Gastrocnemius medialis (tissue), 4 donors: ENCODE measurements at places on chromosomes 5 and 9. TPM values are rescaled to one million over a fixed set of nuclear protein-coding genes. Genes with fewer than 3 reads are reported as not detected.
A peak's percentile ranks its signal among the peaks of the same experiment; 100 is the strongest.

Gene FRMD3
- total RNA-seq = 62.3 TPM

DNA sequence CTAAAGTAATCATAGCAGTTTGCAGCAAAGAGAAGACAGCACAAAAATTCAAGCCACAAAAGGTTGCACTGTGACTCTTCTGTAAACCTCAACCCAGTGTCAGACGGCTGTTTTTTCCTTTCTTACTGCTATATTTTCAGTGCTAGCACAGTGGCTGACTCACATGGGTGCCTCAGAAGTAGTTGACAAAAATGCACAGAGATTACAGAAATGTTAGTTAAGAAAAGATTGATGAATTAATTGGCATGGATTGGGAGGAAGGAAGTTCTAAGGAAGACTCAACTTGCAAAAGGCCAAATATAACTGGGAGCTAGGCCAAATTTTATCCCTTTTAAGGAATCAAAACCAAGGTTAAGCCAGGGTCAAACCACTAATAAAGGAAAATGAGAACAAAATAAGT lies 43.7 kb upstream of the ITGA1 start:
- DNase-seq = no peak

DNA sequence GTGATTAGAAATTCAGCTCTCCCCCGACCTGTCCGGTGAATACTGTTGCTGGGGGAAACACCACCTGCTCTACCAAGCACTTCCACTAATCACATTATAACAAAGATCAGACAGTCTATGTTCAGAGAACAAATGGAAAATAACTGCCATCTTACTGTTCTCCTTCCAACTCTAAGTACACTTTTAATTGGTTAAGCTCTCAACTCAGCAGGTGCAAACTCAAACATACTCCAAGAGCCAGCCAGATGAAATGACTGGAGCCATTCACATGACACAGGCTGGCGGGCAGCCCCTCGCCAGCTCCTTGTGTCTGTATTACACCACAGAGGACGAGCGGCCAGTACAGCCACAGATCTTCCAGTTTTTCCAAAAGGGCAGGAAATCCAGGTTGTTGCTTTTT lies 16.1 kb downstream of the LIFR start:
- peak; percentile 81 for DNase-seq

Gene HK3
- total RNA-seq = 2.5 TPM

DNA sequence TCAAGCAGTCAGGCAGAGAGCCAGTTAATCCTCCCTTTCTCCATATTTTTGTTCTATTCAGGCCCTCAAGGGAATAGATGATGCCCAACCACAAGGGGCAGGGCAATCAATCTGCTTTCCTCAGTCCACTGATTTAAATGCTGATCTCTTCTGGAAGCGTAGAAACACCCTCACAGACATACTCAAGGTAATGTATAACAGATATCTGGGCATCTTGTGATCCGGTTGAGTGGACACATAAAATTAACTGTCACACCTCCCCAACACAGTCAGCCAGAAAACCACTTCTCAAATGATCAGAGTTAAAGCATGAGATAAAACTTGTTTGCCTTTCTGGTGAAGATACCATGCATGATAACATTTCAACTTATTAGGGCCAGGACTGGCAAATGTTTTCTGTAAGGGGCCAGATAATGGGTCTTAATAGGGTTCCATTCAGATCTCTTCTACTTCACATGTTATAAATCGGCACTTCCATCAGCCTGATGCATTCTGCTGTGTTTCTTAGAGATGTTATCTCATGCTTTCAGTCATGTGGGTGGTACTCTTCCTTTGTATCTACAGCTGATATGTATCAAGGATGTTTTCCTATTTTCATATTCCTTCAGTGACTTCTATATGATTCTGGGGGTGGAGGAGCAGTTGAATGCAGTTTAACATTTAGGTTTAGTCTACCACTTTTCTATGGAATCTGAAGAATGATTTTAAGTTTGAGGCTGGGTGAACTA lies 58.9 kb upstream of the CNTLN start:
- DNase-seq = no peak

Gene LRRC26
- not detected for total RNA-seq
